ENCODE measurements at places on chromosomes 2 and 18.

- no peak for DNase-seq
These were observed 22.0 kb downstream of the SLC14A1 start for GRCh38 chr18:45745817-45746461.

GRCh38 chr2:176170602-176171305 lies 13.6 kb downstream of the HOXD3 start:
- DNase-seq = no peak

DNA sequence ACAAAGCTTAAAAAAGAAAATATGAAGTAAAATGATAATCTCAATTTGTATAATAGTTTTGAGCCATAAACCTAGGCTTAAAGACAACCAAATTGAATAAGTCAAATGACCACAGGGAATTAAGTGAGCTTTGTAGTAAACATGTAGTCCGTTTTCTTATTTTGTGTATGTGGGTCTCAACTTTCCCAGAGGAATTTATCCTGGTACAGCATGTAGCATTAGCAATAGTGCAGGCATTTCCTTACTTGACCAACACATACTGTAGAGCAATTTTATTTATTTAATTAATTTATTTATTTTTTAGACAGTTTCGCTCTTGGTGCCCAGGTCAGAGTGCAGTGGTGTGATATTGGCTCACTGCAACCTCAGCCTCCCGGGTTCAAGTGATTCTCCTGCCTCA lies 37.5 kb upstream of the MTCL1 start:
- no peak for DNase-seq

DNA sequence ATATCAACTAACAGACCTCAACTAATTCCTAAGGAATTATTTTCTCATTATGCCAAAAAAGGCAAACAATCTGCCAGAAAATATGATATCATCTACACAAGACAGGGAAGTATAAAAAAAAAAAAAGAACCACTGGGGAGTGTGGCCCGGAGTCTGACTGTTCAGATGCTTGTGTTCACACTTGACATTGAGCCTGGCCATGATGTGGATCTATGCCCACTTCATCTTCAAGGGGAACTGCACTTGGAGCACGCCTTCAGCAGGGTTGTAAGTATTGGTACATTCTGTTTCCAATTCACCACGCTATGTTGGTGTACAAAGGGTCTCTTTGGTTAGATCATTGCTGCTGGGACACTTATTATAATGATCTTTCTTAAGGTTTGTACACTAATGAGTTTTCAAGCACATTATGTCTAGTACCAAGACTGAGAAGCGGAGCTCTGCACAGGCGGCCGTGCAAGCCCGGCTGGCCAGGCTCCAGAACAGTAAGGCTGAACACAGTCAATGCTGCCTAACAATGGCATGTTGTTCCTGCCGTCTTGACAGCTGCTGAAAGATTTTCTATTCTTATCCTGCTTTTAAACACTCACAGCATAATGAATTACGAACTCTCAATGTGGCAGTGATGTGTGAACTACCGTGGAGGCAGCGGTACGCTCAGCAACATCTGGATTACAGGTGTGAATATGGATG lies 788.4 kb upstream of the SOX11 start:
- peak; percentile 60 for DNase-seq

GRCh38 chr2:113116100-113116958 lies 11.1 kb upstream of the IL1RN start:
- DNase-seq = no peak

DNA sequence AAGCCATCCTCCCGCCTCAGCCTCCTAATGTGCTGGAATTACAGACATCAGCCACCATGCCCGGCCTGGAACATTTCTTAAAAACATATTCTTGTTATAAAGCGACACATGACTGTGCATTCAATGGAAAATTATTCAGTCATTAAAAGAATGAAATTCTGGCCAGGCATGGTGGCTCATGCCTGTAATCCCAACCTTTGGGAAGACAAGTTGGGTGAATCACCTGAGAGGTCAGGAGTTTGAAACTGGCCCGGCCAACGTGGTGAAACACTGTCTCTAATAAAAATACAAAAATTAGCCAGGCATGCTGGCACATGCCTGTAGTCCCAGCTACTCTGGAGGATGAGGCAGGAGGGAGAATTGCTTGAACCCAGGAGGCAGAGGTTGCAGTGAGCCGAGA lies 21.6 kb upstream of the RPRD1A start:
- DNase-seq = no peak

DNA sequence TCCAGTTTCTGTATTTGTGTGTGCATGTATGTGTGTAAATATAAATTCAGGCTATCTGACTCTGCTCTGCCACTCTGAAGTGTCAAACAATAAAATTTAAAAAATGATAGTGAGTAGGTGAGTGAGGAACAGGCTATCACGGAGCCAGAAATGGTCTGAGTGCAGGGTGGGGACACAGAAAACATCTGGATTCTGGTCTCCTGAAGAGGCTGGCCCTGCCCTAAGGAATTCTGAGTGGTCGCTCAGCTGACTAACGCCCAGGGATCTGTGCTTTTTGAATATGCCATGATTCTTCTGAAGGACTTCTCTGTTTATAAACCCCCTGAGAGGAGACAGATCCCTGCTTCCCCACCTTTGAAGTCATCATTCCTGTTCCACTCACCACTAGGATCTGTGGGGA lies 353.9 kb upstream of the GYPC start:
- no peak for DNase-seq

GRCh38 chr2:194566907-194567660 lies 1089.9 kb upstream of the SLC39A10 start:
- DNase-seq = no peak

DNA sequence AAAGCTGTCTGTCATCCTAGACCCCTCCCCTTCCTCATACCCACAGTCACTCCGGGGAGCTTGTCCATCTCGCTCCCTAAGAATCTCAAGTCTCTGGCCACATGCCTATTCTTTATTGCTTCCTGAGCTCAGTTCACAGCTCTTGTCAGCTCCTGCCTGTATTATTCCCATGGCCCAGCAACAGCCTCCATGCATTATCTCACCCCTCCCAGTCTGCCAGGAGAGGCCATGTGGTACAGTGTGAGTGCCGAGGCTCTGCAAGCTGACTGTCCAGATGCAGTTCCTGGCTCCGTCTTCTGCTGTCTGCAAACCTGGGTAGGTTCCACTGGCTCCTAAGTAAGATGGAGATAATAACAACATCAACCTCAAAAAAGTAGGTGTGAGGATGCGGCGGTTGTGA lies 79.7 kb downstream of the MRPS9 start:
- no peak for DNase-seq

GRCh38 chr2:160332318-160332717 lies 132.2 kb upstream of the ITGB6 start:
- DNase-seq = no peak

DNA sequence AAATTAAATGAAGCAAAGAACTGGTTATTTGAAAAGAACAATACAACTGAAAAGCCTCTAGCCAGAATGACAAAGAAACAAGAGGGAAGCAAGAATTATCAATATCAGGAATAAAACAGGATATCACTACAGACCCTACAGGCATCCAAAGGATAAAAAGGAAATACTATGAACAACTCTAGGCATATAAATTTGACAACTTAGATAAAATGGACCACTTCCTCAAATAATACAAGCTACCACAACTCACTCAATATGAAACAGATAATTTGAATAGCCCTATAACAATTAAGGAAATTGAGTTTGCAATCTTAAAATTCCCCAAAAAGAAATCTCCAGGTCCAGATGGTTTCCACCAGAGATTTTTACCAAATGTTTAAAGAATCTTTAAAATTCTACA lies 19.8 kb downstream of the RPRD1A start:
- no peak for DNase-seq

DNA sequence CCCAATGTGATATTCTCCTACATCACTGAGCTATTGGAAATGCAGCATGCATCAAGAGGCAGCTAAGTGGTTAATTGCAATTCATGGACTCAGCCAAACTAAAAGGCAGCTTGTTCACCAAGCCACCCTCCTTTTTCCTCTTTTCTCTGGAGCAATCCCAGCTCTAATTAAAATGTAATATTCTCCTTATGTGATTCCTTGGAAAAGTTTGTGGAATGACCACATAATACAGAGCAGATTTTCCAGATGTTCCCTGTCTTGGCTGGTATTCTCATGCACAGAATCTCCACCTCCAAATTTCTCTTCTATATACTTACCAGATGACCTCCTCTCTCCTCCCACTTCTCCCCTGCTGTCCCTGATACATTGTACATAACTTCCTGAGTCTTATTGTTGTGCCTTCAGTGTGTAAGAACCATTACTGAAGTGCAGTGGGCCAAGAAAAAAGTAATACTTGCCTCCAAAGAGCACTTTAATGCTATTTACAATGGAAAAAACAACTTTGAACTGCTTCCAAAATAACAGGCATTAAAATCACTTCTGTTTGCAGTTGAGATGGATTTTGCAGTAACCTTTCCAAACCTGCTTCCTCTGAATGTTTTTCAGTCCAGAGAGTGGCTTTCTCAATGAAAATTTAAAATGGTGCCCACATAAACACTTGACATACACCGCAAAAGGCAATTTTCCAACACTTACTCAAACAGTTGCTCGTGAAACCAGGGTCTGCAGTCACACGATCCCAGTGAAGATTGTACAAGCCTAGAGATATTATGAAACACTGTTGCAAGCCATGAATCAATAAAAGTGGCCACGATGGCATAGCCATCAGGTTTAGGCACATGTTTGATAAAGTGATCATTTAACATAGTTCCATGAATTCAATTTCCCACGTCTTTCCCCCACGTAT lies 258.0 kb downstream of the MTX2 start:
- DNase-seq = no peak

- no peak for DNase-seq
These were observed 112.0 kb downstream of the ATAD2B start for GRCh38 chr2:23814963-23815362.

DNA sequence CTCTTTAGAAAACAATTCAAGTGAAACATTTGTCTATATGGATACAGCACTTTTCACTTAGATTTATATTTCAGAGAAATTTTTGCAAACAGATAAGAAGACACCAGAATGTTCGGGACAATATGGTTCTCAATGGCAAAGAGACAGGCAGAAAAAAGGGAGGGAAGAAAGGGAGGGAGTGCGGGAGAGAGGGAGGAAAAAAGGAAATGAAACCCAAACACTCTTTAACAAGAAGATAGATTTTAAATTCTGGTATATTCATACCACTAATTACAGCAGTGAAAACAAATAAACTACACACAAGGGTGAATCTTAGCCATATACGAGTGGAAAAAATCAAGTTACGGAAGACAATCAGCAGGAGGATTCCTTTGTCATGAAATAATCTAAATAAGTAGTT lies 3.0 kb downstream of the PASK start:
- DNase-seq = no peak

- DNase-seq = no peak
These were observed 129.3 kb upstream of the CTAGE1 start for GRCh38 chr18:22546905-22547570.

DNA sequence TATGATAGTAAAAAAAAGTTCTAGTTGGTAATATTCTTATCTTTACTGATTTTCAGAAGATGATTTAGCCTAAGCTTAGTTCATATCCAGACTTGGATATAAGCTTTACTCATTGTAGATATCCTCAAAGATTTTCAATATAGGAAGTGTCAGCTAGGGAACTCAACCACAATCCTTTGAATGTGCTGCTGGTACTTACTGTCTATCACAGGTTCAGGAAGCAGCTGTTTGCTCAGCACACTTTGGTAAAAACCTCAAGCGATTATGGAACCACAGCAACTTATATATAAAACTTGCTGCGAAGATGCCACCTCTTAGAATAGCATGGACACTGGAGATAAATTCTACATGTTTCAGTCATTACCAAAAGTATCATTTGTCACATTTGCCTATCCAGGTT lies 60.1 kb upstream of the TNFRSF11A start:
- DNase-seq = no peak

GRCh38 chr2:237156031-237156856 lies 70.6 kb downstream of the COPS8 start:
- DNase-seq = no peak

GRCh38 chr2:105490204-105490603 lies 91.4 kb upstream of the FHL2 start:
- DNase-seq = no peak

DNA sequence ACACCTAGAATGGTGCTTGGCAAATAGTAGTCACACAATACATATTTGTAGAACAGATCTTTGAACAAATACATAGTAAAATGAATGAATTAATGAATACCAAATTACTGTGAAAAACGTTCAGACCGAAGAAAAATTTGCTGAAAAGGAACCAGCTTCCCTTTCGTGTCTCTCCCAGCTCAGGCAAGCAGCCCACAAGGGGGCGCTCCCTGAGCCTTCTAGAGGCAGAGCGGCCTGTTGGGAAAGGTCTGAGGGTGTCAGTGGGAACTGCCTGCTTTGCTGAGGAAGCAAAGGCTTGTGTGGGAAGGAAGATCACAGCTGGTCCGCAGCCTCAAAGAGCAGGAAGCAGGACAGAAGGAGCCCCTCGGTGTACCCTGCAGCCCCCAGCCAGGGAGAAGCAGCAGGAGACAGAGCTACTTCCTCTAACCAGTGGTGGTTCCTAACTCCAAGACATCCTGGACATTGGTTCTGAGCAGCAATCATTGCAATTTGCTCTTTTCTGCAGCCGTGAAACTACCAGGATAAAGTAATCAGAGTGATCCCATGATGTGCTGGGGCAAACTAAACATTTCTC lies 231.1 kb downstream of the ANKRD30B start:
- DNase-seq = no peak

DNA sequence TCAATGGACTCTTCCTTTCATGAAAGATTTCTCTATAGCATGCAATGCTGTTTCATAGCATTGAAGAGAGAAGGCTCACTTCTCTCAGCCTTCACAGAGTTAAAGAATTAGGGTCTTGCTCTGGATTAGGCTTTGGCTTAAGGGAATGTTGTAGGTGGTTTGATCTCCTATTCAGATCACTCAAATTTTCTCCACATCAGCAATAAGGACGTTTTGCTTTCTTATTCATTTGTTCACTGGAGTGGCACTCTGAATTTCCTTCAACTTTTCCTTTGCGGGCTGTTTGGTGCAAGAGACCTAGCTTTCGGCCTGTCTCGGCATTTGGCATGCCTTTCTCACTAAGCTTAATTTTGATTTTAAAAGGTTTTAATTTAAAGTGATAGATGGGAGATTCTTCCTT lies 131.6 kb downstream of the RBMS1 start:
- DNase-seq = no peak

- DNase-seq = no peak
These were observed 37.8 kb downstream of the ARID5A start for GRCh38 chr2:96574364-96574763.

DNA sequence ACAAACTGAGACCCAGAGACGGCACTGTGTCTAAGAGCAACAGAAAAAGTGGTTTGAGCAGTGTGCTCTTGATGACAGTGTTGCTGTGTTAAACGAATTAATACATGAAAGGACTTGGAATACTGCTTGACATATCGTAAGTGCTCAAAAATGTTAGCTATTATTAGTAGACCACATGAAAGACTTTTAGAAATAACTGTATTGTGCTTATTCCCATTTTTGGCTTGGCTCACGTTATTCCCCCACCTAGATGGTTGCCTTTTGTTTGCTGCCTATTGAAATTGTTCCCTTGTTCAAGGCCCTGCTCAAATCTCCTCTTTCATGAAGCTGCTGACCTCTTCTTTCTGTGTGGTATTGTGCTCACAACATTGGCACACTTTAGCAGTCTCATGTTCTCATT lies 27.8 kb upstream of the C2orf74 start:
- no peak for DNase-seq
